ENCODE measurements at places on chromosomes 5 and 9. TPM values are rescaled to one million over a fixed set of nuclear protein-coding genes. Genes with fewer than 3 reads are reported as not detected.

PCDHGC4 gene
- total RNA-seq: 3.6 TPM

OR1Q1 gene
- total RNA-seq: not detected

PCDHA9 gene
- total RNA-seq: 0.13 TPM

TNC gene
- 493 TPM for total RNA-seq

ADAMTS16 gene
- not detected for total RNA-seq

ITGA2 gene
- 11.1 TPM for total RNA-seq

LVRN gene
- total RNA-seq: 3.0 TPM
